ENCODE measurements at places on chromosomes 6 and 20.

- no peak for DNase-seq
Measured at GRCh38 chr20:6765469-6766058, 1.9 kb upstream of the BMP2 start.

- no peak for DNase-seq
Measured at GRCh38 chr6:39847221-39847620, 55.0 kb downstream of the DAAM2 start.

DNA sequence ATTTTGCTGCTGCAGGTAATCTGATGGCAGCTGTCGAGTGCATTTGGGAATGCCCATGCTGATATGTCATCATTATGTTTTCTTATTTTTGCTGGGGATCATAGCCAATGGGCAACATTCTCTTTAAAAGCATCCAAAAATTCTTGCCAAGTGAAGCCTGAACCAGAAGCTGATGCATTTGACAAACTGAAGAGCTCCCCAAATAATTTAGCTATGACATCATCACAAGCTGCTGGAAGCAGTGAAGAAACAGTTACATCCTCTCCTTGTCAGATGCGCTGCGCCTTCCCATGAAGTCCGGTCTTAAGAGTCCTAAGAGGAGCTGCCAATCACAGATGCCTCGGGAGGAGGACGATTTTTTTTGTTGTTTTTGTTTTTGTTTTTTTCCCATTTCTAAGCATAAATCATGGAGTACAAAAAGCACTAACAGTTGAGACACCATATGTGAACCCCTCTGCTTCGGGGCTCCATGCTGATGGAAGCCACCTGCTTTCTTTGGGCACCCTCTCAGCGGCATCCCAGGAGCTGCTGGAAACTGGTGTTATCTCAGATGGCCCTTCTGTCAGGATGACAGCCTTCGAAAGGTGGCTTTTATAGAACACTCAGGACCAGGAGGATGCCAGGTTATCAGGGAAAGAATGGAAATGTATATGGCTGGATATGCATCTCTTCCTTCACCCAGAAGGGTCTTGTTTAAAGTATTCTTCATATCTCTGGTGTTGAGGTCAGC lies 56.1 kb upstream of the FOXQ1 start:
- DNase-seq = no peak

- DNase-seq = no peak
Measured at GRCh38 chr6:157519255-157520116, 138.5 kb downstream of the ZDHHC14 start.

DNA sequence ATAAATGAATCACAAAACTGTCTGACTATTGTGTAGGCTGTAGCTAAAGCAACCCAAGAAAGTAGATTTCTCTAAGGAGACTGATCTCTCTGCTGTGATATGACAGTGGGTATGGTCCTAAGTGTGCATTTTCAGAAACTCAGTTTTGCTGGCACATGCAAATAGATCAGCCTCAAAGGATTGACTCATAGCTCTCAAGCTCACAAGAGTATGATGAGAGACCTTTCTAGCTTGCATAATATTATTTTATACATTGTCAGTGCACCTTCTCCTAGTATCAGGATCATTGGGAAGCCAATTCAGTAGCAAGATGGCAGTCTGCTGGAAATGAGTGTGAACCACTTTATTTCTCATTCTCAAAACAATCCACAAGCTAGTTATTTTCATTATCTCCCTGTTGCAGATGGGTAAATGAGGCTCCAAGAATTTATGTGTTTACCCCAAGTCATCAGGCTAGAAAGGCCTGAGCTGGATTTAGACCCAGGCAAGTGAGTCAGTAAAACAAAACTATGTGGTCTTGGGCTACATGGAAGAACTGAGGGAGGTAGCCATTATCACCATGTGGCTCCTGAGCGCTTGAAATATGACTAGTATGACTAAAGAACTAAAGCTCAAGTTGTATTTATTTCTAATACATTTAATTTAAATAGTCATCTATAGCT lies 27.9 kb upstream of the PLCB4 start:
- no peak for DNase-seq

GRCh38 chr20:9269280-9269971 lies 200.5 kb downstream of the PLCB4 start:
- DNase-seq = no peak

- no peak for DNase-seq
Measured at GRCh38 chr6:23705697-23706096, 420.3 kb upstream of the NRSN1 start.

GRCh38 chr6:138382498-138383265 lies 5.0 kb downstream of the SMIM28 start:
- no peak for DNase-seq

DNA sequence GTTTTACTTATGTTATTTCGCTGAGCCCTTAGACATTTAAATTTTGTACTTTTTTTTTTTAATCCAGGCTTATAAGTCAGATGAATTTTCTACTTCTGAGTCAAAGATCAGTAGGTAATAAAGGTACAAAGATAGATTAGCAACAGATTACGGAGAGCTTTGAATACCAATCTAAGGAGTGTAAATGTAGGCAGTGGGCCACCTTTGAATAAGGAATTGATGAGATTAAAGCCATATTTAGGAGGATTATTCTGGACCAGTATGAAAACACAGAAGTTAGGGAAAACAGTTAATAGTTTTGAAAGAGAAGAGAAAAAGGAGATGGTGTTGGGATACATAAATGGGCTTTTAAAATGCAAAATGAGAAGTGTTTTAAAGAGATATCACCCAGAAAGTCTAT lies 117.6 kb downstream of the SLC16A10 start:
- DNase-seq = no peak

GRCh38 chr6:118146584-118146983 lies 239.5 kb downstream of the SLC35F1 start:
- no peak for DNase-seq

GRCh38 chr6:125827788-125828320 lies 37.1 kb downstream of the NCOA7 start:
- no peak for DNase-seq

DNA sequence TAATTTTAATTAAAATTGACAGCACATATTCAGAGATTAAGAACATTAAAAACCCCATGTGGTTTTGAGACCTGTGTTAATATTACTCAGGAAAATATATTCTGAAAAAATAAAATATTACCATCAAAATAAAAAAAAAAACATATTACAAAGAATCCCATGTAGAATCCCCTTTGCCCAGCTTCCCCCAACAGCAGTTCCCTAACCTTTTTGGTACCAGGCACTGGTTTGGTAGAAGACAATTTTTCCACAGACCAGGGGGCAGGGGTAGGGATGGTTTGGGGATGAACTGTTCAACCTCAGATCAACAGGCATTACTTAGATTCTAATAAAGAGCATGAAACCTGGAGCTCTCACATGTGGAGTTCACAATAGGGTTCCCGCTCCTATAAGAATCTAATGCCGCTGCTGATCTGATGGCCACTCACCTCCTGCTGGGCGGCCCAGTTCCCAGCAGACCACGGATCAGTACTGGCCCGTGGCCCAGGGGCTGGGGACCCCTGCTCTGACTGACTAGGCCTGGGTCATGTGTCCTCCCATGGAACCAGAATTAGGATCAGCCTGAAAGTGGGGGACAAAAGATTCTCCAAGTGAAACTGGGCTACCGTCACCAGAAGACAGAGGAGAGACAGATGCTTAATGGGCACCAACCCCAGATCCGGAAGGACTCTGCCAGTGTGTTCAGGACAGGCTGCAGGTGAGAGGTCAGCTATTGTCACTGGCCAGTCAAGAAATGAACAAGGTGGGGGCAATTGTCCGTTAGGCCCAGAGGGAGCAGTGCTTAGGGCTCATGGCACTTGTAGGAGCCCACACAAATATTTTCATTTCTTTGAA lies 235.5 kb downstream of the PREX1 start:
- DNase-seq = no peak

- DNase-seq = no peak
Measured at GRCh38 chr6:86966271-86966670, 28.9 kb downstream of the HTR1E start.

DNA sequence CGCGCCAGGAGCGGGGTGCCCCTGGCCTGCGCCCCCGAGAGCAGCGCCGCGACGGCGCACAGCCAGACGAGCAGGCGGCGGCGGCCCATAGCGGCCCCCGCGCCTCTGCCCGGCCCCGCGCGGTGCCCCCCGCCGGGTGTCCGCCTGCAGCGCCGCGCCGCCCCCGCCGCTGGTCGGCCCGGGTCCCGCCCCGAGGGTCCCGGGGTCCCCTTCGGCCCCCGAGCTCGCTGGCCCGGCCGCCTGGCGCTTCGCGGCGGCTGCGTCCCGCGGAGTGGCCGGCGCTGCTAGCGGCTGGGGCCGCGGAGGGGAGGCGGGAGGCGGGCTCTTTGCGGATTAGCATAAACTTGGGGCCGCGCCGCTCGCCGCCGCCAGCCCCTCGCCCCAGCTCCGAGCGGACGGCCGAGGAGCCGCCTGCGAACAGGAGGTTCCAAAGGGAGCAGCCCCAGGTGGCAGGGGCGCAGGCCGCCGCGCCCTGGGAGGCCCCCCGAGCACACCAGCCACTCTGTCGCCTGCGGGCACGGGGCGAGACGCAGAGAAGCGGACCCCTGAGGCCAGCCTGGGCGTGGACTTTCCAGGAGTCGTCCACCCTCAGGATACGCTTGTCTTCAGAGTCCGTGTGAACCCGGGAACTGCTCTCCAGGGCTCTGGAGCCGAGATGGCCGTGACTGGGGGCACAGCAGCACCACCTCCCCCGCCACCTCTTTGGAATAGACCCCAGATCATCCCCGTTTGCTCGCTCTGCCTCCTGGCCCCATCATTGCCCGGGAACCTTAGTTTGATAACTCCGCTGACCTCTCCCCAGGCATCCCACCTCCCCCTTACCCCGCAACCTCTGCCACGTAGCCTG lies at the start of gene EMILIN3:
EMILIN3 (minus strand) TSS at position 273 of the 847 bp plus-strand sequence; CDS start at position 89, 184 bp downstream.
- no peak for DNase-seq

GRCh38 chr20:454951-455350 lies 7.4 kb downstream of the TBC1D20 start:
- DNase-seq = no peak
